CD8-positive, alpha-beta memory T cell (primary cell): ENCODE measurements at places on chromosomes 4 and X.

GRCh38 chrX:123648028-123648810 lies 84.6 kb downstream of the THOC2 start:
- H3K4me3 ChIP-seq, result no peak overlapping the region
- H3K4me1 ChIP-seq, result no peaks in the 10 kb centered on the region
- no peaks in the 10 kb centered on the region for H3K36me3 ChIP-seq
- no peaks in the 10 kb centered on the region for H3K27me3 ChIP-seq
- no peak overlapping the region for H3K27ac ChIP-seq

GRCh38 chr4:189232274-189232673 lies 708.4 kb upstream of the FRG1 start:
- H3K4me3 ChIP-seq, result no peak overlapping the region
- no peaks in the 10 kb centered on the region for H3K4me1 ChIP-seq
- DNase-seq, result no peak
- no peaks in the 10 kb centered on the region for H3K27me3 ChIP-seq

DNA sequence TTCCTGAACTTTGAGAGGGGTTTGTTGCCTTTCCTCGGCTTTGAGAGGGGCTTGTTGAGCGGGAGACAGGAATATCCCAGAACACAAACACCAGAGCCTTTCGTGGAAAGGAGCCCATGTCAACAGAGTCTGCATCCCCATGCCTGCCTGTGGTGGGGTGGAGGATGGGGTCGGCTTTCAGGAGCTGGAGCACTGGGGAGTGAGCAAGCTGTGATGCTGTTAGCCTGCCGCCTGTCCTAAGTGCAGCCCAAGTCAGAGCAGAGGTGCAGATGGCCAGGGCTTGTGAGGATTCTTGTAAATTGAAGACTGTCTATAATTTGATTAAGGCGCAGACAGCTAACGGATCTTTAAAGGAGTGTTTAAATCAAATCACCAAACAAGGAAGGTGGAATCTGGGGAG lies 103.3 kb upstream of the ANK2 start:
- no peaks in the 10 kb centered on the region for H3K27me3 ChIP-seq
- DNase-seq, result no peak
- no peaks in the 10 kb centered on the region for H3K4me1 ChIP-seq
- no peak overlapping the region for H3K4me3 ChIP-seq
- H3K27ac ChIP-seq, result no peak overlapping the region
- no peaks in the 10 kb centered on the region for H3K36me3 ChIP-seq

GRCh38 chr4:98480535-98480934 lies 177.9 kb downstream of the TSPAN5 start:
- no peak for DNase-seq
- no peak overlapping the region for H3K4me3 ChIP-seq
- peaks cover 4% of the 10 kb centered on the region for H3K36me3 ChIP-seq
- no peak overlapping the region for H3K27ac ChIP-seq
- H3K4me1 ChIP-seq, result no peaks in the 10 kb centered on the region

- DNase-seq, result no peak
- no peaks in the 10 kb centered on the region for H3K36me3 ChIP-seq
- H3K4me3 ChIP-seq, result no peak overlapping the region
- no peaks in the 10 kb centered on the region for H3K4me1 ChIP-seq
Measured at GRCh38 chr4:5366421-5366820, 315.1 kb downstream of the STK32B start.

DNA sequence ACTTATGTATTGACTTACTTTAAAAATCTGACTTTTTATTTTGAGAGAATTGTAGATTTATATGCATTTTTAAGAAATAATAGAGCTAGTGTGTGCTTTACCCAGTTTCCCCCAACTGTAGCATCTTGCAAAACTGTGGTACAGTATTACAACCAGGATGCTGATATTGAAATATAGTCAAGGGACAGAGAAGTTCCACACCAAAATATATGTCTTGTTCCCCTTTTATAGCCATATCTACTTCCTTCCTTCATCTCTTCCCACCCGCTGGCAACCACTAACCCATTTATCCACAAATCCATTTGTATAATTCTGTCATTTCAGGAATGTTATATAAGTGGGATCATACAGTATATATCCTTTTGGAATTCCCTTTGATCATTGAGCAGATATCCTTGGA lies 16.8 kb downstream of the KDM6A start:
- H3K27me3 ChIP-seq, result no peaks in the 10 kb centered on the region
- H3K27ac ChIP-seq, result no peak overlapping the region
- no peak overlapping the region for H3K4me3 ChIP-seq
- no peak for DNase-seq

GRCh38 chr4:158043971-158044618 lies 128.7 kb downstream of the GASK1B start:
- H3K36me3 ChIP-seq, result no peaks in the 10 kb centered on the region
- no peaks in the 10 kb centered on the region for H3K4me1 ChIP-seq
- H3K27ac ChIP-seq, result no peak overlapping the region
- H3K4me3 ChIP-seq, result no peak overlapping the region

DNA sequence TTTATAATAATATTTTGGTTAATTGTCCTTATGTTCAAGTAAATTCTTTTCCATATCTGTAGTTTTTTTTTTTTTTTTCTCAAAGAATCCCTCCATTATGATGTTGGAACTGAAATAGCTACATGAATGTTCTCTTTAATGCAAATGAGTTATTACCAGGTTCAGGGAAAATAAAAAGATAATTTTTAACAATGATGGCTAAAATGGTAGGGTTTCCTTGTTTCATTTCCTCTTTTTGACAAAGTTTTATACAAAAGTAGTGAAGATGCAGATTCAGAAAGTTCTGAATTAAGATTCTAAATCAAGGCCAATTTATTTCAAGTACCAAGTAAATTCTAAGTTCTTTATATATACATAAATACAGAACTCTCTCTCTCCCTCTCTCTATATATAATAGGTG lies 779.0 kb upstream of the INTU start:
- H3K4me3 ChIP-seq, result no peak overlapping the region
- no peak for DNase-seq
- no peaks in the 10 kb centered on the region for H3K4me1 ChIP-seq
- no peaks in the 10 kb centered on the region for H3K36me3 ChIP-seq

DNA sequence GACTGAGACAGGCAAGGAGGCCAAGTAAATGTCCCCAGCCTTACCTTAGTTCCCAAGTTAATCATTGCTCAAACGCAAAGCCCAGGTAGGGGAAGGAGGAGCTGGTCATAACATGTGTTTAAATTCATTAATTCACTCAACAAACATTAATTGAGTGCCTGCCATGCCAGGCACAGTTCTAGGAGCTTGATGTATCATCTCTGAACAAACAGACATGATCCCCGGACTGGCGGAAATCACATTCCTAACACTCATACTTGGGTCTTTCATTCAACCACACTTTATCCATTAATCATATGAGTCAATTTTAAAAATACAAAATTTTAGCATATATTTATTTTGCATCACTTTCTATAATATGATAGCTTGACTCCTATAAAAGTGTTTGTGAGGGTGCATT lies 335.3 kb upstream of the NOCT start:
- DNase-seq, result no peak
- no peak overlapping the region for H3K4me3 ChIP-seq
- H3K27me3 ChIP-seq, result no peaks in the 10 kb centered on the region
- no peak overlapping the region for H3K27ac ChIP-seq

DNA sequence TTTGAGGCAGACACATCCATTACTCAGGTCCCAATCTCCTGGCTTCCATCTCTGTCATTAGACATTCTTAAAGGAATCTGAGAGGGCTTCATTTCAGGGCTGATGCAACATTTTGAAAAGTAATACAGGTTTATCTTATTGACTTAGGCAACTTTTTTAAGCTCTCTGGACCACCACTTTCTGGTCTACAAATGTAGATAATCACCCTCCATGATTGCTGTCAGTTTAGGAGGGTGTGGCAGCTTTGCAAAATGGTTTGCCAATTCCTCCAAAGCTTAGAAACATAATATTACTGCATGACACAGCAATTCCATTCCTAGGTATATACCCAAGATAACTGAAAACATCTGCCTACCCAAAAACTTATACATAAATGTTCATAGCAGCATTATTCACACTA lies 77.6 kb downstream of the ARHGAP6 start:
- H3K4me1 ChIP-seq, result no peaks in the 10 kb centered on the region
- no peak overlapping the region for H3K27ac ChIP-seq
- H3K4me3 ChIP-seq, result no peak overlapping the region
- no peak for DNase-seq

- no peaks in the 10 kb centered on the region for H3K4me1 ChIP-seq
- no peak overlapping the region for H3K4me3 ChIP-seq
- no peaks in the 10 kb centered on the region for H3K27me3 ChIP-seq
- H3K27ac ChIP-seq, result no peak overlapping the region
- no peaks in the 10 kb centered on the region for H3K36me3 ChIP-seq
Measured at GRCh38 chrX:63784346-63784901, 590 bp downstream of the ARHGEF9 start.

- peaks cover 7% of the 10 kb centered on the region for H3K36me3 ChIP-seq
- no peaks in the 10 kb centered on the region for H3K27me3 ChIP-seq
- H3K4me1 ChIP-seq, result no peaks in the 10 kb centered on the region
- no peak overlapping the region for H3K4me3 ChIP-seq
- no peak overlapping the region for H3K27ac ChIP-seq
Measured at GRCh38 chr4:38067499-38067898, 107.3 kb downstream of the PTTG2 start.

DNA sequence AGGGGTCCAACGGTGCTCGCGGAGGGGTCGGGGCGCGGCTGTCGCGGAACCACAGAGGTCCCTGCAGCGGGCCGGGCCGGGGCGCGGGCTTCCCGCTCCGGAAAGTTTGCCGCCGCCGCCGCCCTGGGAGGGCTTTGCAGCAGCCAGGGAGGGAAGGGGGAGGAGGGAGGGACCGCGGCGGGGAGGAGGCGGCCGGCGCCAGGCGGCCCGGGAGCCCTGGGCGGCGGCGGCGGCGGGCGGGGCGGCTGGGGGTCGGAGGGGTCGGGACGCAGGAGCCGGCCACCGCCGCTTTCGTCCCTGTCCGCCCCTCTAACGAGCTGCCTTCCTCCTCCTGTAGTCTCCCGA lies 375 bp downstream of the FGFR3 start:
- H3K4me3 ChIP-seq, result no peak overlapping the region
- H3K27ac ChIP-seq, result no peak overlapping the region
- no peak for DNase-seq
- peaks cover 18% of the 10 kb centered on the region for H3K27me3 ChIP-seq

- H3K27me3 ChIP-seq, result no peaks in the 10 kb centered on the region
- no peak for DNase-seq
- no peak overlapping the region for H3K4me3 ChIP-seq
- no peaks in the 10 kb centered on the region for H3K4me1 ChIP-seq
- no peak overlapping the region for H3K27ac ChIP-seq
Measured at GRCh38 chr4:117814277-117815246, 219.7 kb upstream of the NDST3 start.

GRCh38 chrX:108396188-108396891 lies 41.9 kb downstream of the COL4A6 start:
- H3K4me3 ChIP-seq, result no peak overlapping the region
- no peaks in the 10 kb centered on the region for H3K4me1 ChIP-seq
- H3K27me3 ChIP-seq, result no peaks in the 10 kb centered on the region
- no peak for DNase-seq
- H3K36me3 ChIP-seq, result no peaks in the 10 kb centered on the region

GRCh38 chrX:114584375-114584943 lies 573 bp downstream of the HTR2C start:
- H3K36me3 ChIP-seq, result no peaks in the 10 kb centered on the region
- no peak for DNase-seq
- H3K27ac ChIP-seq, result no peak overlapping the region
- no peaks in the 10 kb centered on the region for H3K27me3 ChIP-seq

DNA sequence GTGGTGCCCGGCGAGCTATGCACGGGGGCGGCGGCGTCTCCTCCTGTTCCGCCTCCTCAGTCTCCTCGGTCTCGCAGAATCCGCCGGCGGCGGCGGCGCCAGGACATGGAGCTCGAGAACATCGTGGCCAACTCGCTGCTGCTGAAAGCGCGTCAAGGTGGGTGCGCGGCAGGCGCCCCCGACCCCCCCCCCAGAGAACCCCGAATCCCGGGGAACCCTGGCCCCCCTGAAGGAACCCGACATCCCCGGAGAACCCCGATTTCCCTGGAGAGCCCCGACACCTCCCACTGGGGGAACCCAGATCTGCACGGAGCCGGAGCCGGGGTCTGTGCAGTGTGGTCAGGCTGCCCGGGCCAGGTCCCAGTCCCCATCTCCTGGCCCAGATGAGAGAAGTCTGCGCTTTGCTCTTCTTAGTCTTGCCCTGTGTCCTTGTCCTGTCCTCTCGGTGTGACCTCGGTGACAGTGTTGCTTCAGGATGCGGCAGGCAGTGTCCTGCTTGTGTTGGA lies 648 bp downstream of the GRK4 start:
- peak overlapping the region; percentile 24 for H3K27ac ChIP-seq
- H3K4me3 ChIP-seq, result peak overlapping the region; percentile 70
- H3K27me3 ChIP-seq, result no peaks in the 10 kb centered on the region
- H3K36me3 ChIP-seq, result no peaks in the 10 kb centered on the region

DNA sequence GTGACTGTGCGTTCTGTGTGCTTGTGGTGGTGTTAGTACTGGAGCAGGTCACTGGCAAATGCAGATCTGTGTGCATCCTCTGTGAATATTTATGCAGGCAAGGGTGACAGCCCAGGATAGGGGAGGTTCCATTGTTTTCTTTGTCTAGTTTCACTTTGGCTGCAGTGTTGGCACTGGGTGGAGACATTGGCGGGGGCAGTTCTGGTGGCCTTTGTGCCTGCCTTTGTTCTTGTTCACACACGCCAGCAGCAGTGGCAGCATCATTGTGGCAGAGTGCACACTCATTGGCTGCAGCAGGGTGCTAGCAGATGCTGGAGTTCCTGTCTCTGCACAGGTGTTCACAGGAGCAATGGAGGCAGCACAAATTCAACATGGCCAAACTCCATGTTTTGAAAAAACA lies 495.3 kb downstream of the UBE2NL start:
- H3K27ac ChIP-seq, result no peak overlapping the region
- no peaks in the 10 kb centered on the region for H3K27me3 ChIP-seq
- no peaks in the 10 kb centered on the region for H3K36me3 ChIP-seq
- no peak overlapping the region for H3K4me3 ChIP-seq

- no peaks in the 10 kb centered on the region for H3K36me3 ChIP-seq
- H3K4me1 ChIP-seq, result no peaks in the 10 kb centered on the region
- no peaks in the 10 kb centered on the region for H3K27me3 ChIP-seq
- no peak overlapping the region for H3K27ac ChIP-seq
- no peak overlapping the region for H3K4me3 ChIP-seq
Measured at GRCh38 chr4:137635601-137636000, 103.3 kb upstream of the PCDH18 start.

DNA sequence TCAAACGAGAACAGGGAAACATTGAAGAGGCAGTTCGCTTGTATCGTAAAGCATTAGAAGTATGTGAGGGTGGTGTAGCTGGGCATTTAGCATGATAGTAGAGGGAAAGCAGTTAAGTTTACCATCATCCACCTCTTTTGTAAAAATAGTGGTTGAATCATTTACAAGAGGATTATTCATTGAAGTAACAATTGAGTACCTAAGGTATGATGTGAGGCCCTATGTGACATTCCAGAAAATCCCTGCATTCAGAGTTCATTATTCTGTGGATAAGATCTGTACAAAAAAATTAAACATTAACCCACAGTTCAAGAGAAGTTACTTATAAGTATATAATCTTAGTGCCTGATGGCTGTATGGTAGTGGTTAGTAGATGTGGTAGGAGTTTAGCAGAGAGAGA lies 22.2 kb upstream of the GCNA start:
- H3K36me3 ChIP-seq, result peaks cover 31% of the 10 kb centered on the region
- H3K4me3 ChIP-seq, result no peak overlapping the region
- DNase-seq, result no peak
- H3K27me3 ChIP-seq, result no peaks in the 10 kb centered on the region
- no peak overlapping the region for H3K27ac ChIP-seq
- no peaks in the 10 kb centered on the region for H3K4me1 ChIP-seq

GRCh38 chrX:4239650-4240540 lies 526.4 kb upstream of the PRKX start:
- H3K4me1 ChIP-seq, result peaks cover 5% of the 10 kb centered on the region
- no peaks in the 10 kb centered on the region for H3K36me3 ChIP-seq
- no peak for DNase-seq
- H3K27ac ChIP-seq, result no peak overlapping the region
- peak overlapping the region; percentile 14 for H3K4me3 ChIP-seq
- H3K27me3 ChIP-seq, result no peaks in the 10 kb centered on the region
